Kidney (tissue), 22 donors: ENCODE measurements at places on chromosomes 2 and 18.

DNA sequence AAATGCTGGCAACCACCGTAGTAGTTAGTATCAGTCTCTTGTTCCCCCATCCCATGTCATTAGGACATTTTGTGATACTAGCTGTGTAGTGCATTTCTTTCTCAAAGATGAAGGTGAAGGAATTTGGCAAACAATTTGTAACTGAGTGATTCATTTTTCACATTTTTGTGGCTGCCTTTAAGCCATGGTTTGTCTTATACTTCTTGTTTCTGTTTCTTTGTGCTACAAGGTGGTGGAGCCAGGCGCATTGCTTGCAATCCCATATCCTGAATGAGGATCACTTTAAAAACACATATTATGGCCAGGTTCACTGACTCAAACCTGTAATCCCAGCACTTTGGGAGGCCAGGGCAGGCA lies 40.6 kb downstream of the GPD2 start:
- DNase-seq = no peak

DNA sequence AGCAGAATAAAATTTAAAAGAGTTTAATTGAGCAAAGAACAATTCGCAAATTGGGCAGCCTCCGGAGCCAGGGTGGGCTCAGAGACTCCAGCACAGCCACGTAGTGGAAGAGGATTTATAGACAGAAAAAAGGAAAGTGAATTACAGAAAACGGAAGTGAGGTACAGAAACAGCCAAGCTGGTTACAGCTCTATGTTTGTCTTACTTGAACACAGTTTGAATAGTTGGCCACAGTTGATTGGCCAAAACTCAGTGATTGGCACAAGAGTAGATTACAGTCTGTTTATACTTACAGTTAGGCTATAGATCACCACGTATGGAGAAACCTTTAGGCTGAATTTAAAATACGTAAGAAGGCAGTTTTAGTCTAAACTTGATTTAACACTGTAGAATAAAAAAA lies 78.8 kb upstream of the NEDD4L start:
- DNase-seq = no peak

GRCh38 chr2:227717687-227718567 lies at the start of gene SLC19A3:
SLC19A3 (minus strand) TSS chr2:227718028; CDS start chr2:227702318, 15,710 bp downstream.
- peak; percentile 93 for DNase-seq

DNA sequence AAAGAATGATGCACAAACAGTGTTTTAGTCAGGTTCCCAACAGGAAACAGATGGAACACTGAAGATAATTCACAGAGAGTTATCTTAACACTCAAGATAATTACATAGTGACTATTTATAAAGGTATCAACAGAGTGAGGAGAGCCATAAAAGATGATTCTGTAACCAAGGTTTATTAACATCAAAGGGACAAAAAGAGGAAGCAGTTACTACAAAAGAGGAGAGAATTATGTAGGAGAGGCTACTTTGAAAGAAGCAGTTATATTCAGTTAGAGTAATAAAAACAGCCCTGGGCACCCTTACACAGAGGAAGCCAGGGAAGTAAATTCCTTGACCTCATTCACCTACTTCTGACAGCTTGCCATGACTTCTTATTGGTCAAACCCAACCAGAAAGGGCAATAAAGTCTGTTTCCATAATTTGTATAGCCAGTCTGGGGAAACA lies 326.5 kb upstream of the SLC39A10 start:
- DNase-seq = no peak

DNA sequence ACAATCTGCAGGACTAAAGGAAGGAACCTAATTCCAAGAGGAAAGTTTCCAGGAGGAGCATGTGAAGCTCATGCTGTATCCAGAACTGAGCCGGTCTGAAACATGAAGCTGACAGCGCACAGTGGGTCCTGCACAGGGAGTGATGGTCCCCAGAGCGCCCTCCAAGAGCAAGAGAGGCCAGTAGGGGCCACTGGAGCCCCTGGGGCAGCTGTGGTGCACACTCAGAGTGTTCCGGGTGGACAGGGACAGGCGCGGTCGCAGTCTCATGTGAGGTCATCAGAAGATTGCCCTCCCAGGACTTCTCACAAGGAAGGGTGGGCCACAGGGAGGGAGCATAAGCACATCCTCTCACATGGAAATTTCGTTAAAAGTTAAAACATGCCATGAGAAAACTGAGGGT lies 355.9 kb downstream of the EIPR1 start:
- no peak for DNase-seq

DNA sequence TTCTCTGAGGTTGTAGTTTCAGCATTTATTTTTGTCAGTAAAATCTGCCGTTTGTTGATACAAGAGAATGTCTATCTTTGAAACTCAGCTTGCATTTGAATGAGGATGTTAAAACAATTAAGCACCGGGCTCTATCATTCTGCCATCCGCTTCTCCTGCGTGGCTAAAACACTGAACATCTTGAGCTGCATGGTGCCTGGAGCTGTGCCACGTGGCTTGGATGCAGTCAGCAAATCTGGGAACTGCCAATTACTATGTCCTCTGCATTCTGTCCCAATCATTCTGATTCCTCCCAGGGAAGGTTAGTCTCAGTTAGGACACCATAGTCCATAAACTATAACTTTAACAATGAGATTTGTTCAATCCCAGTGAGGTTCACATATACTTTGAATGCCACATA lies 598.4 kb downstream of the FBXO15 start:
- no peak for DNase-seq

DNA sequence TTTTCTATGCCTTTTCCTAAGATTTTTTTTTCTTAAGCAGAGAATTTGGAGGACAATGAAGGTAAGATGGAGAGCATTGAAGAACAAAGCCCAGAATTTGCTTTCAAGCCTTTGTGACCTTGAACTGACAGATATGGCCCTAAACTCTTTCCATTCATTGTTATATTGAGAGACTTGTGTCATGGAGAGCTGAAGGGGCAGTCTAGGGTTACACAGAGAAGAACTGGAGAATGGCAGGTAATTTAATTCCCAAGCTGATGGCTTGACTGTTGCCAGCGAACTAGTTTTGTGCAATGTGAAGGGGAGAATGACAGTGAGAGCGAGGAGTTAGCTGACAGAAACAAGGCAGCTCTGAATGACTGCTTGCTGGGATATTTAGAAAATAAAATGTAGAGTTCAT lies 1344.2 kb downstream of the LRP1B start:
- DNase-seq = peak; percentile 49

DNA sequence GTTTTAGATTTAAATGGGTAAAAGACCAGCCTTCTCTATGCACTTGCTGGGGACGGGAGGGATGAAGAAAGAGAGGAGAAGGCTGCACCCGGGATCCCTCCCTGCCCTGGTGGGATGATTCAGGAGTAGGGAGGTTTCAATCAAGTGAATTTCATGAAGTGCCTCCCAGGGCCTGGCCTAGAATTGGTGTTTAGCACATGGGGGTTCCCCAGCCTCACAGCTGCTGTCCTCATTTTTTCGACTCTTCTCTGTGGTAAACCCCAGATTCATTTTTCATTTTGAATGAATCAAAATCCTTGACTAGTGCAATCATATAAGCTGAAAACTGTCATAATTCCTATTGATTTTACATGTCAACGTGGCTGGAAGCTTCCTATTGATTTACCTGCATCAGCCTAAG lies 81.1 kb downstream of the LPIN1 start:
- DNase-seq = no peak

DNA sequence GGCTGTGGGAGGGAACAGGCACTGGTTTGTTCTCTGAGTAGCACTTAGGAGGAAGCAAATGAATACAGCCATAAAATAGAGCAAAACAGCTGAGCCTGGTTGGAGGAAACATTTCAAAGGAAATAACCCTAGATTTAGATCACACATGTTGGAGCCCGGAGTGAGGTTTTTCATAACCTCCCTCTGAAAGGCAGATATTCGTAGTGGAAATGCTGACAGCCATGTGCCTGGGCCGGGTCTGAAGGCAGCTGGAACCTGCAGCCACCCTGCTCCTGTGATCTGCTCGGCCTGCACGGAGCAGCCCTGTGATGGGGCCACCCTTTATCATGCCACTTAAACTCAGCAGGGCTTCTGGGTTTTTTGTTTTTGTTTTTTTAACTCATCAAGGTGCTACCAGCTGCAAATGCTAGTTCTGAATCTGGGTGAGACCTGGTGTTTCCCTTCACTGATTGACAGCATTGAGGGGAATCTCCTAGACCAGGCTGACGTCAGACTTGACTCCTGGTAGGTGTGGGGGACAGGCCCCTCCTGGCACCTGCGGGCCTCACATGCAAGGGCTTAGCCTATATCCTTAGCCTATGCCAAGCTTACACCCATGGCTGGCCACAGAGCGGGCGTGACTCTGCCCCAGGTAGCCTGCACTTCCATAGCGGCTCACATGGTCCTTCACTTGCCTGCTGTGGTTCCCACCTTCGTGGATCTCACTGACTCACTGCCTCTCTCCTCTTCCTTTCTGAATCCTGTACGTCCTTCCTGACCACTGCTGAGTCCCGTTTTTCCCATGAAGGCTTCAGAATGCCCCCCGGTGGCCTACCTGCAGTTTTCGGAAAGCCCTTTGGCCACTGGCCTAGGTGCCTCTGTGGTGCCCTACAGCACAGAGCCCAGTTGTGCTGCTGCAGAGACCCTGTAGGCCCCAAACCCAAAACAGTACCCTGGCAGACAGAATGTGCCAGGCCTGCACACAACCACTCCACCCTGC lies 217.3 kb downstream of the SEPTIN10 start:
- no peak for DNase-seq

DNA sequence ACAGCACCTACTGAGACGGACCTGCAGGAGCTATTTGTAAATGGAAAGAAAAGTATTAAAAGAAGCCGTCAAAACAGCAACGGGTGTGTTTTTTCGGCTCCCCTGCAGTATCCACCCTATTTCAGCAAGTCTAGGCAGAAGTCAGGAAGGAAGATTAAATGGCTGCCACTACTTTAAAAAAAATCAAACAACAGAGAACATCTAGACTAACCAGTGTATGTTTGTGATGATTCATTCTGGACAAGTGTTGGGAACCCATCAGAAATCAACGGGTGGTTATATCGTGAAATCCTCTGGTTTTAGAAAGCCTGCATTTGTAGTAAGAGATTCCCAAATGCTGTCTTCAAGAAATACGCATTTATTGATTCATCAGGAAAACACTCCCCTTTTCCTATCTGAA lies 9.0 kb downstream of the PMAIP1 start:
- DNase-seq = no peak

GRCh38 chr2:160432633-160433032 lies 61.0 kb downstream of the RBMS1 start:
- DNase-seq = no peak

DNA sequence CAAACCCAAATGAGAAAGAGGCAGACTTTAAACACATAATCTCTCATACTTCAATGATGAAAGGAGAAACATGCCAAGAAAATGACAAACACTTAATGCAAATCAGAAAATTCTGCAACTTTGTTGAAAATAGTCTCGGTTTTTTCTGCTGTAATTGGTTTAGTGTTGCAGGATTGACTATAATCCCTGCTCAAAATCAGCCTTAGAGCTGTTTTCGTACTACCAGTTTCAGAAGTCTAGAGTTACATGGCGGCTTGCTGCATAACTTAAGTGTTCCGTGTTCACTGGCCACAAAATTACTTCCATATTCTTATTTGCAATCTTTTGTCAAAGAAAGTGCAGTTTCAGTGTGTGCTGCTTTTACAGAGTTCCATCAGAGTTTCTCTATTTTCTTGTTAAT lies 48.9 kb upstream of the ITGAV start:
- DNase-seq = no peak

DNA sequence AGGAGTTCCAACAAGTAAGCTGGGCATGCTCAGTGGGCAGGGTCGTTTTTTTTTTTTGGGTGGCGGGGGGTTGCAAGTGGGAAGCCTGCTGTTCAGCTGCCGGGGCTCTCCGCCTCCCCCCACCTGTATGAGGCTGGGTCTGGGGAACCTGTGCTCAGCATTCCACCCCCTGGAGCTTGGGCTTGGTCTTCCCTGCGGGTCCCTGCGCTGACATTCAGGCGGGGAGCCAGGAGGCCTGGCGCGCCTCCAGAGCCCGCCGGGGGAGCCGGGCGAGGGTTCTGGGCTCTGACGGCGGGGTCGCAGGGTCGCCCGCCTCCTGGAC lies 822 bp upstream of the GPD2 start:
- no peak for DNase-seq
